ENCODE measurements at places on chromosomes 1 and 21.

DNA sequence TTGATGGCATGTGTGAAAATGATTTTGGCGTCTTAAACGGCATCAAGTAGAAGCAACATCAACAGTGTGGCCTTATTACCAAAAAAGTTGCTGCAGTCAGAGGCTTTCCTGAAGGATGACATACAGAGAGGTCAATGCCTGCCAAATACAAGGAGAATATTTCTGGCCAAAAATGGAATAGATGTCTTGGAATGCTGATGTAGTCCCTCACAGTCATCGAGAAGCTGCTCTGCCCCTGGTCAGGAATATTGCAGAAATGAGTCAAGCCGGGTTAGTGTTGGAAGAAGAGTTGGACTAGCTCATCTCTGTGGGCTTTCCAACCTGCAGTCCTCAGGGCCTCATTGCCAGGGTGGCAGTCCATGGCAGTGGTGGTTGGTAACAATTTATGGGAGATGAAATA is 42.1 kb downstream of the NOS1AP start:
- DNase-seq = no peak

- no peak for DNase-seq
Observed at GRCh38 chr1:98034505-98034904, 113.7 kb upstream of the DPYD start.

- no peak for DNase-seq
Observed at GRCh38 chr1:222096883-222097282, 355.0 kb upstream of the DUSP10 start.

DNA sequence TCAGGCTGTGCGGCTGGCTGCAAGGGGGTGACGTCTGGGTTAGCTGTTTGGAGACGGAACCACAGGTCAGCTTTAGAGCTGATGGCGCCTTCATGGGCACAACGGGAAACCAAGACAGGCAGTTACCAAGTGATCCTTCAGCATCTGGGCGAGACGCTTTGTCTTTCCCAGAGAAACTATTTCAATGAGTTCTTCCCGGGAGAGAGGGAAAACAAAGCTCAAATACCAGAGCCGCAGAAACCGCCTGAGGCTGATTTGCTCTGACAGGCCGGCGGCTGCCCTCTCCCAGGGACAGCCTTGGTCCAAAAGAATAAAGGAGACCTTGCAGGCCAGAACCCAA is 76.5 kb downstream of the CD58 start:
- no peak for DNase-seq

DNA sequence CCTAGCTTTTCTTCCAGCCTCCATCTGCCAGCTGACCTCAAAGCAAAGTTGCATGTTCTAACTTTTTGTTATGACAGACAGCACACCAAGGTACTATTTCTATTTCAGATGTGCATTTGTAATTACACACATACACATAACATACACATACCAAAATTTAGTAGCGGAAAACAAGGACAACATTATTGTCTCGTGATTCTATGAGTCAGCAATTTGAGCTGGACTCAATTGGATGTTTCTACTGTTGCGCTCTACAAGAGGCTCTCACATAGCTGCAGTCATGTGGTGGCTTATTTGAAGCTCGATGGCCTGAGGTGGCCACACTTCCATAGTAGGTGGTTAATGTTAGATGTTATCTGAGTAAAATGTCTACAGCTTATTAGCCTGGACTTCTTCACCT is 1010.1 kb upstream of the B3GALT2 start:
- DNase-seq = no peak

DNA sequence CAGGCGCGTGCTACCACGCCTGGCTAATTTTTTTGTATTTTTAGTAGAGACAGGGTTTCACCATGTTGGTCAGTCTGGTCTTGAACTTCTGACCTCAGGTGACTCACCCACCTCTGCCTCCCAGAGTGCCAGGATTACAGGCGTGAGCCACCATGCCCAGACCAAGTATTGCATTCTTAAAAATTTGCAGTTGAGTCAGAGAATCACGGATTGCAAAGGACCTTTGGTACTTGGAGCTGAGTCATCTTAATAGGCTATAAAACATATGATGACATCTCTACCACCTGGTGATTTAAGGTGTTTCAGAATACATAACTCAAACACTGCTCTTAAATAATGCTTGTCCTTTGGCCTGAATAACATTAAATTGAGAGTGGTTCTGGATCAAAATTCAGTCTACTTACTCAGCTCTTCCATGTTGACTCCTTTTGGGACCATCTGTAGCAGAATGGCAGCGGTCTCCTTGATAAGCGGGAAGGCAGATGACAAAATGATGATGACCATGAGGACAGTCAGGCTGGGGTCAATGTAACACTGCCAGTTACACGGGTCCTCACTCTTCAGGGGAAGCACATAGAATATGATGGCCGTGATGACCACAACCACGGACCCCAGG is 10.4 kb downstream of the SLC30A10 start:
- no peak for DNase-seq

GRCh38 chr1:70768216-70768615 is 279.4 kb downstream of the PTGER3 start:
- DNase-seq = no peak

- DNase-seq = no peak
Observed at GRCh38 chr21:26388731-26389231, 184.3 kb downstream of the CYYR1 start.

DNA sequence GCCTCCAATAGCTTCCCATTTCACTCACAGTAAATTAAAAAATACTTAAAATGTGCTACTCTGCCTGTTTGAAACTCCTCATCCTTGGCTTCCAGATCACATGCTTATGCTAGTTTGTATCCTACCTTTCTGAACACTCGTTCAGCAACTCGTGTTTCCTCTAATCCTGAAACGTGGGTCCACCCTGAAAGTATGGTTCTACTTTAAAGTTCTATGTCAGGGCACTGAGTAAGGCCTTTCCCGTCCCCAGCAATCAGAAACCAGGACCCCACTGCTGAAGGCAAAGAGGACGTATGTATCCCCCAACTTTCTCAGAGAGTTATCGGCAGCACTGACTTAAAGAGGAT is 419 bp upstream of the TSEN15 start:
- no peak for DNase-seq

GRCh38 chr1:17280436-17280835 is 27.6 kb upstream of the PADI4 start:
- DNase-seq = no peak

DNA sequence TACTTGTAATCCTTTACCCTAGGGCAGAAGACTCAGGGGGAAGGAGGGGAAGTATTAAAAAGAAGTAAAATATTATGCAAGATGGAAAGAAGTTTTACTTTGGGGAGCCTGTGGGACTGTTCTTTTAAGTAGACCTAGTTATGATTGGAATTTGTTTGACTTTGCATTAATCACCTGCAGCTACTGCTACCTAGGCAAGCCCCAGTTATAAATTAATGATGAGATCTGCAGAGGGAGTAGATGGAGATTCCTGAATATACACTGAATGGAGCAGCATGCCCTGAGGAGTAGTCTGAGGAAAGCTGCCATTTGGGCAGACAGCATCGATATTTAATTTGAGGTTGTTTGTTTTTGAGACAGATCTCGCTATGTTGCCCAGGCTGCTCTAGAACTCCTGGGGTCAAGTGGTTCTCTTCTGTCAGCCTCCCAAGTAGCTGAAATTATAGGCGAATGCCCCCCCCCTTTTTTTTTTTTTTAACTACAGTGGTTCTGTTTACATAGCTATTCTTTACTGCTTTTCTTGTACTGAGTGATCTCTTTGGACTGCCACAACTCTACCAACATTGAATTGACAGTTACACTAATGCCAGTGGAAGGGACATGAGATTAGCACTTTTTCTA is 81.4 kb upstream of the SERTAD4 start:
- DNase-seq = no peak
